Head of caudate nucleus (tissue), 42 donors: ENCODE measurements at places on chromosomes 6 and 20.

DNA sequence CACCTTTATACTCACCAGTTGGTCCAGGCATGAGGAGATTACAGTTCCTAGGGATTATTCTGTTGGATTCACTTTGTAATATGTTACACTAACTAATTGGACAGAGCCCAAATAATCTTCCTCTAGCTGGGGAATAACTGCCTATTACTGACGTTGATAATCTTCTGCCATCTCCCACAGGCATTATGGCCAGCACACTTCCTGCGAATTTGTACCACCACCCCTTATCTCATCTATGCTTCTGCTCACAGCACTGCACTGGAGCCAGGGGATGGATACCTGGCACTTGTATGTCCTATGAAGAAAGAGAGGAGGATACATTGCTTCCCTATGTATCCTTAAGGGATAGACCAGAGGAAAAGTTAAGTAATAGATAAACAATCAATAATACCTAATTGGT lies 494.8 kb upstream of the MAN1A1 start:
- no peak for DNase-seq

DNA sequence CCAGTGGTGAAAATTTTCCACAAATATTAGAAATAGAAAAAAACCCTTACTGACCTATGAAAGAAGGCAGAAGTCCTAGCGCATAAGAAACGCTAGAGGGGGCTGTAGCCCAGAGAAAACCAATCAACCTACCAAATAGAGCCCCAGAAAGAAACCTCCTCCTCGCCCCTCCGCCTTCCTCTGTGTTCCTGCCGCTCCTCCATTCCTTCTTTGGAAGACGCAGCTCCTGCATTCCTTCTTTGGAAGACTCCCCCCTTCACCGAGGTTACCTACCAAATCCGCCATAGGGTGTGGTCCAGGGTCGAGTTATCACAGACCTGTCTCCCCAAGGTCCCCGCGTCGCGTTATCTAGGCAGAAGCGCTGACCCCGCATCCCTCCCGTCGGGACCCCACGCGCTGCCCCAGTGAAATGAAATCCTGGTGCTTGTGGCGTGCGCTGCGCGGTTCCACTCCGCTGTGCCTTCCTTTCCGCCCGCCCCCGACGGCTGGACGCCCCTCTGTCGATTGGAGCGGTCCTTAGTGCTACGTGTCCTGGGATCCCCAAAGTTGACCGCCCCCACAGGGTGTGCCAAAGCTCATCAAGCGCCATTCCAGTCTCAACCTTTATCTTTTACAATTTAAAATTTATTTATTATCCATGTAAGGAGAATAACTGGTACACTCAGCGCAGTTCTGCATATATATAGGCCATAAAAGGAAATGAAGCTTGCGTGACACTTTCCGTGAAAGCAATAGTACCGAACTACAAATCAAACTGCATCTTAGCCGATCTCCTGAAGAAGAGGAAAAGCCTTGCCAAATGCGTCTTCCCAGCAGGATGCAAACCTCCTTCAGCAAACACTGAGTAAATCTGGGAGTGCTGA lies 13.0 kb downstream of the RPP21 start:
- peak; percentile 68 for DNase-seq

DNA sequence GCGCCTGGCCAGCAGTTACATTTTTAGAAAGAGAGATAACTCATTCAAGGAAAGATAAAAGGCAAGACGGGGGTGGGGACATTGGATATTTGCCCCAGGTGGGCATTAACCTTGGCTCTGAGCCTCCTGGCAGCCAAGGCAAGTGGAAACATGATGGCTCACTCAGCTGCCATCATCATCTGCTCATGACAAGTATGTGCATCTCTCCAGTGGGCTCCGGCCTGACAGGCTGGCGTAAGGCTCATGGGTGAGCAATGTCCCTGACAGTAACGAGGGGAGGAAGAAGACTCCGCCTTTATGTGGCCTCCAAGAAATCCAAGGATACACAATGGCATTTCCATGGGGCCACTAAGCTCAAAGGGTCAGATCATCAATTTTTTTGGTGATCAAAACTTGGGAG lies 13.3 kb downstream of the ANKRD60 start:
- DNase-seq: no peak

- no peak for DNase-seq
Measured at GRCh38 chr20:10453241-10453640, 18.1 kb downstream of the SLX4IP start.

DNA sequence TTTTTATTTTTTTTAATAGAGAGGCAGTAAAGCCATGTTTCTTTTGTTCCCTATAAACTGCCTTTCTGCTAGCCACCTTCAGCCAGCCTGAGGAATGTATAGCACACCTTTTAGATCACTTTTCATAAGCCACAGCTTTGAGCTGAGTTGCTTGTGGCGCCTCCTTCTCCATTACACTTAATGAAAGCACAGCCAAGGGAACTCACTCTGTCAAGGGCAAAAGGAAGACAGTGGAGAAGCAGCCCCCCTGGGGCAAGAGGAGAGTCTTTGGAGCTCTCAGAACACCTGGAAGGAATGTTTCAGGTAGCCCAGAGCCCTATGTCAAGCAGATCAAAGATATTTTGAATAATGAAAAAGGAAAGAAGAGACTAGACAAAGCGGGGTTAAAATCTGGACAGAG lies 235.1 kb downstream of the CLIC5 start:
- DNase-seq: no peak

GRCh38 chr20:49747707-49748524 lies 34.2 kb upstream of the B4GALT5 start:
- DNase-seq: peak; percentile 61

DNA sequence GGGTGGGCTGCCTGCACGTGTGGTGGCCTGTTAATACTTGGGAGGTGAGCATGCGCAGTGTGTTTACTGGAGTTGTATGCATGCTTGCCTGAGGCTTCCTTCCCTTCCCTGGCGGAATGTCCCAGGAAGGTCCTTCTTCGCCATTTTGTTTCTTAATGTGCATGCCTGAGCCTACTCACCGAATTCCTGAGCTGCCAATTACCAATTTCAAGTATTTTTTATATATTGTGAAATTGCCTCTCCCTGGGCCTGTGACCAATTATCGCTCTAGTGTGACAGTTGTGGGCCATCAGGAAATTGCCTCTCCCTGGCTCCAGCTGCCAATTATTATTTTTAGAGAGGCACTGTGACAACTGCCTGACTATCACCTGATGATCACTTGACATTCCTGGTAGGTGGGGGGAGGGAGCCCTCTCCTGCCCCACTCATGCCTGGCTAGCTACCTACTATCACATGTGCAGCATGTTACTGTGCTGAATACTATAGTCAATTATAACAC lies 70.0 kb downstream of the FAM50B start:
- no peak for DNase-seq

- no peak for DNase-seq
Measured at GRCh38 chr6:96060249-96060648, 44.5 kb downstream of the FUT9 start.

GRCh38 chr20:46347841-46348803 lies 39.8 kb upstream of the CDH22 start:
- peak; percentile 65 for DNase-seq

- no peak for DNase-seq
Measured at GRCh38 chr20:31841928-31842327, 3.5 kb downstream of the FOXS1 start.

DNA sequence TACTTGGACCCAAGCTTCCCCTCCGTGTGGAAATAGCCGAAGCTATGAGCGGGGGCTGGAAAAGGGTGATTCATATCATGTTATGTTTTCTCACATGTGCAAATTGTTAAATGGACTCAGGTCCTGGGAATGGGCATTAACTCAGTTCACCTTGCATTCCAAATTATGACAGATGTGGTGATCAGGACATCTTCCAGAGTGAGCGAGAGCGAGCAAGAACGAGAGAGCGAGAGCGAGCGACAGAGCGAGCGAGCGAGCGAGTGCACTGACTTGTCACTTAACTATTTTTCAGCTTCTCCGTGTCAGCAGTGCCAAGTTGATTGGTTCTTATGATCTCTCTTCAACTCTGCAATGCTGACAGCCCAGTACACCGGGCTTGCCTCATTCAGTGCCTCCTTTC lies 437.4 kb upstream of the NRSN1 start:
- peak; percentile 45 for DNase-seq

GRCh38 chr20:53839423-53840176 lies 230.8 kb downstream of the BCAS1 start:
- no peak for DNase-seq

DNA sequence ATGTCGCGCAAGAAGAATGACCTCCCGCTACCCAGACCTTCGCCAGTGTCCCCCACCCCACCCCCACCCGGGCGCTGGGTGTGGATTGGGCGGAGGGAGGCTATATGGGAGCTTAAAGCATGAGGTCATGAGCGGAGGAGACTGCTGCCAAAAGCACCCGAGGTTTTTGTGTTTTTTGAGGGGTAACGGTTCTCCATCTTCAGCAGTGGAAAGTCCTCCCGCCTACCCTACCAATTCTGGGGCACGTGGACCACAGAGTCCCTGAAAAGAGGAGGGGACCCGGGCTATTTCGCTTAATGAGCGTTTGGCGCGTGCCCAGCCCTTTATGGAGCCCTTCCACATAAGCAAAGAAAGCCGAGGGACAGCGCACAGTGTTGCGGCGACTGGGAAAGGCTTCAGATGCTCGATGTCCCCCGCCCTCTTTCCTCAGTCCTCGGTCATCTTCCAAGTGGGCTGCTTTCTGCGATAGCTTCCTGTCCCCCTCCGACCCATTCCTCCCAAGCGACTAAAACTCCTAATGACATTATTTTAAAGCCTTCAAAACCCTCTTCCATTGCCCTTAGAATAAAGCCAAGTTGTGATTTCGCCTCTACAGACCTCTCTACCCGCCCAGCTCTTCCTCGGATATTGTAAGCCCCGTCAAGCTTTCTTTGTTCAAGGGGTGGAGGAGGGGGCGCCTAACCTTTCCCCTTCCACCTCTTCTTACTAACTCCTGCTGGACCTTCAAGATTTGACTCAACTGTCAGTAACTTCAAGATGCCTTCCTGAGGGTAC lies 2.1 kb upstream of the TRERF1 start:
- peak; percentile 24 for DNase-seq

GRCh38 chr6:38182426-38182825 lies 362.9 kb downstream of the ZFAND3 start:
- DNase-seq: no peak

DNA sequence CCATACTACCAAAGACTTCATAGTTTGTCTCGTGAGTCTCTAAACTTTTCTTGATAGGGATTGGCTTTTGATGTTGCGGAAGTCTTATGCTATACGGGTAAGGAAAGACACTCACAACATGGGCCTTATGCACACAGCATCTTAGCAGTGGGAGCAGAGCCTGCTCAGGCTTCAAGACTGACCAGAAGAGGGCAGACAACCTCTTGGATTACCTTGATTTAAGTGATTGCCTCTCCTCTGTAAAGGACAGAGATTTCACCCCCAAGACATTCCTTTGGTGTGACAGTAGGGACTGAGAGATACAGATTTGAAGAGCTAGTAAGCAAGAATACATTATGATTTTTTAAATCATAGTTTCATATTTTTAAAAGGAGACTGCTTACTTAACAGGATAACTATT lies 71.0 kb upstream of the SAMD3 start:
- no peak for DNase-seq
